ENCODE measurements at places on chromosomes 11 and 22.

DNA sequence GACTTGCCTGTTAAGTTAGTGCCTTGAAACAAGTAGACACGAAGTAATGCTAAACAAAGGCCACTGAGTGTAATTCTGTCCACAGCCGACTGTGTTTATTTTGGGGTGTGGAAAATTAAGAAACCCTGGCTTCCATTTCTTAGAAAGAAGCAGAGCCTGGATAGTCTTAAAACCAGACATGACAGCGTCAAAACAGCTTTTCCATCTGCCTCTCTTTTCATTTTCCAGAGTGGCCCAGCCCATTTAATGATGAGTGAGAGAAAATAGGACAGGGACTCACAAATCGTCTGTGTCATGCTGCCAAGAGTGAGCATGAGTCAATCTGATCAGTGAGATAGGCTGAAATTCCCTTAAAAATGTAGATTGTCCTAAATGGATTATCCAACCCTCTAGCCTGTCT is 485.9 kb downstream of the JRKL start:
- DNase-seq: no peak

DNA sequence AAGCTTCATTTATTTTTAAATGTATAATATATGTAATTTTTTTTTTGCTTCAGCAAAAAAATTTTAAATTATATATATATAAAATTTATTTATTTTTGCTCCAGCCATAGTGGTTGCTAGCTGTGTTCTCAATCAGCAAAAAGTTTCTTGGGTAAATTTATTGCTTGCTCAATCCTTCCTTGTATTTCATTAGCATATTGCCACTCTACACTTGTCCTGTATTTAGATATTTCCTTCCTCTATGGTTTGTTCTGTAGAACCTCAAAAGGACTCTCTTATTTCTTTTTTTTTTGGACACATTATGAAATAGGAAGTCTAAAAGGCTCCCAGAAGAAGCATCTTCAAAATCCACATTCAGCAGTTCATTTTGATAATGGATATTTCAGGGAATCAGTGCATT is 2.3 kb downstream of the PTPRJ start:
- DNase-seq: no peak

DNA sequence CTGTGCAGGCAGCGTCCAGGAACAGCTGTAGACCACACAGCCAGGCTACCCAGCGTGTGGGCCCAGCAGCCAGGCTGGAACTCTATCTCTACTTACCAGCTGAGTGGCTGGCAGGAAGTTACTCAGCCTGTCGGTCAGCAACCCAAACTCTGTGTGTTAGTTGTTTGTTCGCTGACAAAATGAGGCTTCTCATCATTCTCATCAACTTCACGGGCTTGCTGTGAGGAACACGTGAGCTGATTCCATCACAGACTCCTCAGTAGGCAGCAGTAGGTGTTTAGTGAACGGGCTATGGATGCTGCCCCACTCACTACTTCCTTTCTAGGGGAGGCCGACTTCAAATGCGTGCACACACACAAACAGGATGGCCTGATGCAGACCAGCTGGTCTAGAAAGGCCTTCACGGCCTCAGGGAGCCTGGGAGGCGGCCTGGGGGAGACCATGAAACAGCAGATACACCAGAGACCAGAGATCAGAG is 830 bp upstream of the SPDYC start:
- no peak for DNase-seq

GRCh38 chr11:26078231-26078821 is 253.6 kb upstream of the ANO3 start:
- DNase-seq: no peak

- no peak for DNase-seq
Measured at GRCh38 chr11:61914471-61915171, 2.7 kb downstream of the RAB3IL1 start.

GRCh38 chr11:99148352-99148751 is 127.6 kb downstream of the CNTN5 start:
- no peak for DNase-seq

DNA sequence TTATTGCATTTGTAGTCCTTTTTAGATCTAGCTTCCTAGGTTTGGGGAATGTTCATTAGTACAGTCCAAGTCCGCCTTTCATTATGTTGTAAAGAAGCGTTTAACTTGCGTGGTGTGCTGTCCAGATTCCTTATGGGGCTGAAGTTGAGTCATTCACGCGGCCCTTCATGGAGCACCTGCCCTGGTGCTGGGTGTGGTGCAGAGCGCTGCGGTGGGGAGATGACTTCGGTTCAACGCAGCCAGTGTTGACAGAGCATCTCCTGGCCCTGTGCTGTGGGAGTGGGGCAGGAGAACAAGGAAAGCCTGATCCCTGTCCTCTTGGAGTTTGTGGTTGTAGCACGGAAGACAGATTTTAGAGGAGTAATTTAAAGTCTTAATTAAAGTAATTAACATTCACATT is 152.0 kb downstream of the TBC1D22A start:
- DNase-seq: no peak

DNA sequence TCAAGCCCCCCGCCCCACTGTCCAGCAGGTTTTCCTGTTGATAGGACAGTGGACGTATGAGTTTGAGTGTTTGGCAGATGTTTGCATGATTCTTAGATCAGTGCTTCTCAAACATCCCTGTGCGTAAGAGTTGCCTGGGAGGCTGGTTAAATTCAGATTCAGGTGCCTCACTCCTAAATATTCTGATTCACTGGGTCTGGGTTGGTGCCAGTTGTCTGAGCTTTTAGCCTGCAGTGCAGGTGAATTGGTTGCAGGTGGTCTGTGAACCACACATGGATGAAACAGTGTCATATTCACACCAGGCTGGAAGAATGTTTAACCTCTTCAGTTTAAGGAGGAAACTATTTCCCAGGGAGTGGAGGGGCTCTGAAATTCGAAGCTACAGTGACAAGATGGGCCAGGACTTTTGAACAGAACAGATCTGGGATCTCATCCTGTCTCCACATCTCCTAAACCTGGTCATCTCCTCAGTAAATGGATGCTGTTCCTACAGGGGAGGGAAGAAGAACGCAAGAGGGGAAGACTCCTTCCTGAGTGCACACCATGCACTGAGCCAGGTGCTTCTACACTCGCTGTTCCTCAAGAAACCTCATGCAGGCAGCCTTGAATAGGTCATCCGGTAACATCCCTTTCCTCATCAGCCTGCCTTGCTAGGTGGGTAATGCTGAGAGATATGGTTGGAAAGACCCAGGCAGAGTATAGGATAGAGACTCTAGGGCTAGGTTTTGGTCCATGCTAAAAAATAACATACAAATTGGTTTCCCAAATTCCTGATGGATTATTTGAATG is 47.8 kb downstream of the TEAD1 start:
- no peak for DNase-seq

GRCh38 chr11:81963018-81963417 is 770.6 kb downstream of the FAM181B start:
- no peak for DNase-seq

DNA sequence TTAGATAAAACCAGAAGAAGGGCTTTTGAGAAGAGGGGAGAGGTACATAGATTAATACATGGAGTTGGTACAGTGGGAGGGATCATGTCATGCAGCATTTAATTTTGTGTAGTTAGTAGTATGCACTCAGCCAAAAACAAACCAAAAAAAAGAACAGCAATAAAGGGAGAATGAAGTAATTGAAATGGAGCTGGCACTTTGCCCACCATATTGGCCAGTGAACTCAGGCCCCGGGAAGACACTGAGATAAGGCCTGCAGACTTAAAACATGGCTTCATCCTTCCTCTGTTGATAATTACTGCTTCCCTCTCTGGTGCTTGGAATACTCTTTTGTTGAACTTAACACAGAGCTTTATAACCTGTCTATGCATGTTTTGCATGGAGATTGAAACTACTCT is 3.1 kb downstream of the PANX1 start:
- DNase-seq: no peak

GRCh38 chr11:65861533-65862183 is 1.4 kb downstream of the MUS81 start:
- DNase-seq: no peak

- DNase-seq: no peak
Measured at GRCh38 chr11:48020092-48020755, 39.9 kb downstream of the PTPRJ start.

DNA sequence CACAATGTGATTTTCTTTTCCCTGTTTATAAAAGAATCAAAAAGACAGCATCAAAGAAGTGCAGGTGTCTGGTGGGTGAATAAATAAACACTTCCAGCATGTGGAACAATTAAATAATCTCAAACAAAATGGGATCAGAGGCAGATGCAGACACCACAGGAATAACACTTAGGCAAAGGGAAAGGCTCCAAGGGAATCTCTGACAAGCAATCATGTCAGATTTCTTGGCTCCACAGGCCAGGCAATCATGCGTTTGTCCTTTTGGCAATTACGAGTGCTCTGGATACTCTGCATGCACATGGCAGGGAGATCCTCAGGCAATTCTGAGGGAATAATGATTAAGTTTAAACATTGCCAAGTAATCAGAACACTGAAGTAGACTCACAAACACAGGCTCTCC is 403.5 kb upstream of the LUZP2 start:
- DNase-seq: no peak

DNA sequence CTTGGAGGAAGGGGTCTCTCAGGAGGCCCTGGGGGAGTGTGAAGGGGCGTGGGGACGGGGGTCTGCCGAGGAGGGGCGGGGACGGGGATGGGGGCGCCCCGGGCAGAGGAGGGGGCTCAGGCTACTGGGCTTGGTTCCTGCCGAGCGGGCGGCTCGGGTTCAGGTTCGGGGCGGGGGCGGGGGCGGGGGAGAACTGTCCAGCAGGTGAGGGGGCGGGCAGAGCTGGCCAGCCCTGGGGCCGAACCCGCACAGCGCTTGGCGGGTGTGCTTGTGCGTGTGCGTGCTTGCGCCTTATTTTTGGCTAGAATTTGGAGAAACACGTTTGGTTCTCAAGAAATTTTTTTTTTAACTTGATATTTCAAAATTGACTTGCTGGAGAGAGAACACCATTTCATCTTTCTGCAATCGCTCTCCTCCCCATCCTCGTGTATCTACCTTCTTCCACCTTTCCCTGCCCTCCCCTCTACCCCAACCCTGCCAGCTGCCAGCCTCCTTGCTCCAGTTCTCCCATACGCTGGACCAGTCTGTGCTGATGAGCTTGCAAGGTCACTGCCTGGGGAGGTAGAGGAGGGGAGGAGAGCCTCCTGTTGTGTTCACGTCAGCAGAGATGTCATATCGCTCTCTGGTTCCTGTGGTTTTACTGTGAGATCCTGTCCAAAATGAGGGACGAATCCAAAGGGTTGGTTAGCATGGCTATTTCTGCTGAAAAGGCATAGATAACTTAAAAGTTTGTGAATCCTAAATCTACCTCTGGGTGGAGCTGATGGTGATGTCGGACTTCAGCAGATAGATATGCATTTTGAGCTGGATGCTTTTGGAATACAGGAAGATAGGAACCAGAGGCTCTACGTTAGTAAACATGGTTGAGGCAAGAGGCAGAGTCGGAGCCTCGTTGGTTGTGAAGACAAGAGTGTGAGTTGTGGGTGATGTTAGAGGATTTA is 668 bp downstream of the MADD start:
- no peak for DNase-seq

- no peak for DNase-seq
Measured at GRCh38 chr11:8220261-8221045, 43.2 kb downstream of the LMO1 start.

GRCh38 chr11:122440811-122441665 is 214.5 kb upstream of the UBASH3B start:
- DNase-seq: no peak

- no peak for DNase-seq
Measured at GRCh38 chr11:80462211-80462610, 1021.4 kb upstream of the TENM4 start.

DNA sequence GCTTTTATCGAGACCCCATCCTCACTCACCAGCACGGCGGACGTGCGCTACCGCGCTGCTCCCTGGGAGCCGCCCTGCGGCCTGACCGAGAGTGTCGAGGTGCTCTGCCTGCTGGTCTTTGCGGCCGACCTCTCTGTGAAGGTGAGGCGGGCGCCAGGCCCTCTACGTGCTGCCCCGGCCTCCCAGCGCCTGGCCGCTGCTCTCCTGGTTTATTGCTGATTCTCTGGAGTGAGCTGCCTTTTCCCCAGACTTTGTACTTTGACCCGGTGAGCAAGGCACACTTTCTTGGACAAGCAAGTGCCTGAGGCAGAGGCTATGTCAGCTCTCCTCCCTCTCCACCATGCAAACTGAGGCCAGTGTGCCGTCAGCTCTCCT is 6.5 kb downstream of the TPCN2 start:
- no peak for DNase-seq

DNA sequence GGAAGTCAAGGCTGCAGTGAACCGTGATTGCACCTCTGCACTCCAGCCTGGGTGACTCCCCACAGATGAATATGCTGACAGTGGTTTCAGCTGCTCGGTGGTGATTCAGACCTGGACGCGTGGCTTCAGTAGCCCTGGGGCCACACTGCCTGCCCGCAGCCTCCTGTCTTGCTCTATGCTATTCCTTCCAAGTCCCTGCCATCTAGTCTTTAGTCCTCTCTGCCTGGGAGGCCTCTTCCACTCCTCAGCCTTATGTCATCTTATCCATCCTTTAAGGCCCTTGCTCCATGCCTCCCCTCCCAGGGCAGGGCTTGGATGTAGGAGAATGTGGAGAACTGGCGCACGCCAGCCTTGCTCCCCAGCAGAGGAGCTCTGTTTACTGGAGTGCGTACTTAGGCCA is 23.0 kb downstream of the YDJC start:
- DNase-seq: no peak

GRCh38 chr22:45448431-45448830 is 34.9 kb downstream of the RIBC2 start:
- no peak for DNase-seq

DNA sequence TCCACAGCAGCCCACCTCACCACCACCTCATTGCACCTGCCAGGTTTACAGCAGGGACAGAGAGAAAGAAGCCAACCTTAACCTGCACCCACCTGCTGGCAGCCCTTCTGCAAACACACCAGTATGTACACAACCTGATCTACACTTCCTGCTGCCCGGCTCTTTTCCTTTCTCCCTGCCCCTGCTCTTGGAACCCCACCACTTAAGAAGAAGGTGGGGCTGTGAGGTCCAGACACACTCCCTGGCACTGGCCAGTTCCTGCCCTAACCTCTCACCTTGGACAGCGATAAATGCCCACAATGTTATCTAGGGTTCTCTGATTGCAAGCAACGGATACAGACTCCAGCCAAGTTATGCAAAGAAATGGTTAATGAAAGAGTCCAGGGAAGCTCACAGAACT is 10.8 kb upstream of the SLC35C1 start:
- no peak for DNase-seq

GRCh38 chr11:23509821-23510220 is 649.5 kb upstream of the CCDC179 start:
- no peak for DNase-seq

All from activated CD4-positive, alpha-beta T cell treated with anti-CD3 and anti-CD28 coated beads for 24 hours (primary cell).